ENCODE measurements at places on chromosomes 3 and 15. TPM values are rescaled to one million over a fixed set of nuclear protein-coding genes. Genes with fewer than 3 reads are reported as not detected.

IMPG2 gene
- 0.65 TPM for total RNA-seq

AGBL1 gene
- not detected for total RNA-seq

WDR93 gene
- 0.49 TPM for total RNA-seq

RBP2 gene
- not detected for total RNA-seq

FANCD2OS gene
- total RNA-seq: not detected

TMOD2 gene
- total RNA-seq: 18.9 TPM

TEX9 gene
- total RNA-seq: 8.3 TPM

DPPA2 gene
- total RNA-seq: not detected

STRIT1 gene
- not detected for total RNA-seq

SAMD7 gene
- total RNA-seq: not detected

RPS27L gene
- 193 TPM for total RNA-seq

CCR2 gene
- not detected for total RNA-seq

GHRL gene
- not detected for total RNA-seq

RTP1 gene
- not detected for total RNA-seq

LDHAL6B gene
- total RNA-seq: not detected

Measured in fibroblast of the aortic adventitia (primary cell).